ENCODE measurements at places on chromosomes 13 and 19.

GRCh38 chr13:43357564-43357963 lies 334.2 kb downstream of the DNAJC15 start:
- DNase-seq: no peak

DNA sequence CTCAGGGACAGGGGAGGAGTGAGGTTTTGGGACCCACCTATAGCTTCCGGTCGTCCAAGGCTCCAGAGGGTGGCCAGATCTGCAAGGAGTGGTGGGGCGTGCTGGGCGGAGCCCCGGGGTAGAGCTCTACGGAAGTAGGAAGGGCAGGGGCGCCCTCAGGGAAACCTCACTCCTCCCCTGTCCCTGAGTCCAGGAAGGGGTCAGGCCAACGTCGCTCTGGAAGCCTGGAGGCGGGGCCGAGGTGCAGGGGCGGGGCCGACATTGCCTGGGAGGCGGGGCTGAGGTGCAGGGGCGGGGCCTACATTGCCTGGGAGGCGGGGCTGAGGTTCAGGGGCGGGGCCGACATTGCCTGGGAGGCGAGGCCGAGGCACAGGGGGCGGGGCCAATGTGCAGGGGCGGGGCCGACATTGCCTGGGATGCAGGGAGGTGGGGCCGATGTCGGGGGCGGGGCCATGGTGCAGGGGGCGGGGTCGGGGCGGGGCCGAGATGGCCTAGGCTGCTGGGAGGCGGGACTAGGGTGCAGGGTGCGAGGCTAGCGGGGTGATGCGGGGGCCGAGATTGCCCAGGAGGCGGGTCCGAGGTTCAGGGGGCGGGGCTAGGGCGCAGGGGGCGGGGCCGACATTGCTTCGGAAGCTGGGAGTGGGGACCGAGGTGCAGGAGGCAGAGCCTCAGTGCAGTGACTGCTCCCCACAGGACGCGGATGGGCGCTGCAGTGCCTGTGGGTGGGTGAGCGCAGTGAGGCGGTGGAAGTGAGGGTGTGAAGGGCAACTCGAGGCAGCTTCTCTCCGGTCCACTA lies 4.9 kb upstream of the PALM start:
- DNase-seq: peak; percentile 42

DNA sequence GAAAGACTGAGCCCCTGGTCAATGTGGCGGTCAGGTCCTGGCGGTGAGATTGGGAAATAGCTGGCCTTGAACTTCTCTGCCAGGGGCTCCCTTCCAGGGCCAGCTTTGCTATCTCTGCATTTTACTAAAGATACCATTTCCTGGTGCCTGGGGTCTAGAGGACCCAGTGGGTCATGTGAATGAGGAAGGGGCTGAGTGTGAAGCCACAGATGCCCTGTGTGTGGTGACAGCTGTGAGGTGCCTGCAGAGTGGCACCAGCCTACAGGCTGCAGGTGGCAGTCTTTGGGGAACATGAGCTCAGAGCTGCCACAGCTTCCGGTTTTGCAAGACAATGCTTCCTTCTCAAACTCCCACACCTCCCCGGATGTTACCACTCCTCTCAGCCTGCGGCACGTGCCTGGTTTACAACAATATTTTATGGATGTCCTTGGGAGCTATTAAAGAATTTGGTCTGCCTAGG lies 5.2 kb upstream of the MLNR start:
- no peak for DNase-seq

DNA sequence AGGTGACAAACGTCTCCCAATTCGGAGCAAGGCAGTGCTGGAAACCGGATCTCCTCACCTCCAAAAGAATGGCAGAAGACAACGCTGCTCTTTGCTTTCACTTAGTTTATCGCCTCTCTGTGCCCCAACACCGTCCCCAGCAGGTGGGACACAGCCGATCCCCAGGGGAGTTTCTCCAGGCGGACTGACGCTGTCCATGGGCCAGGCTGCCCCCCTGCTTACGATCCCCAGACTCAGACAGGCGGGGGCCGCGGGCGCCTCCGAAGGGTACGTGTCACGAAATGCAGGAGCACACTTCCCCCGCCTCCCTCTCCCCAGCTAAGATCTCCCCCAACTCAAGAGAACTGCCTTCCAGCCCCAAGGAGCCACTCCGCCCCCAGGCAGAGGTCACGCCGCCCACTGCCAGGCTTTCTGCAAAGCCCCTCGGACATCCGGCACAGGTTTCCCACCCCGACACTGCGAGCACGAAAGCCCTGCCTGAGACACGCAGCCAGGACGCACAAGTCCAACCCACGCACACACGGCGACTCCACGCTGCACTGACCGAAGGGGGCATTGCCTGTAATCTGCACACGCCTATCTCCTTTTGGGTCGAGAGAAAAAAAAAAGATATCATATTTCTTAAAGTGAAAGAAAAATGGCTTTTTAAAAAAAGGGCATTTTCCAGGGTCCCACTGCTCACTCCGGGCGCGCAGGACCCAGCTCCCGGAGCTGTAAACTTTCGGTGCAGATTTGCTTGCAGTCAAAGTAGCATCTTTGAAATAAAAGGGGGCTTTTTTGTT lies 2.0 kb downstream of the SPRY2 start:
- DNase-seq: no peak

DNA sequence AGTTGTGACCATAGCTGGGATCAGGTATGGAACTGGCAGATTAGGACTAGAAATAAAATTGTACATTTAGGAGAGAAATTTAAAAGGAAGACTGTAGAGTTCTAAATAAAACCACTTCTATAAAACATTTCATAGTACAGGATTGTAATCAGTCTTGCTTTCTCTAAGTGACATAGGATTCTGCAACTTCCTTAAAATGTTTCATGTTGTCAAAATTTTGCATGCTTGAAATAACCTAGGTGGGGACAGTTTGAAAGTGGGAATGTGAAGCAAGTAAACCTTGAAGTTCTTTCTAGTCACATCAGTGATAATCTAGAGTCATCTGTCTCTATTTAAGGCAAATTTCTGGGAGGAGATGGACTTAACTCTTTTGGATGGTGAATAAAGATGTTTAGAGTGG lies 6.7 kb downstream of the TM9SF2 start:
- no peak for DNase-seq

- DNase-seq: no peak
These were observed 491.2 kb downstream of the GPC5 start for GRCh38 chr13:91889641-91890040.

DNA sequence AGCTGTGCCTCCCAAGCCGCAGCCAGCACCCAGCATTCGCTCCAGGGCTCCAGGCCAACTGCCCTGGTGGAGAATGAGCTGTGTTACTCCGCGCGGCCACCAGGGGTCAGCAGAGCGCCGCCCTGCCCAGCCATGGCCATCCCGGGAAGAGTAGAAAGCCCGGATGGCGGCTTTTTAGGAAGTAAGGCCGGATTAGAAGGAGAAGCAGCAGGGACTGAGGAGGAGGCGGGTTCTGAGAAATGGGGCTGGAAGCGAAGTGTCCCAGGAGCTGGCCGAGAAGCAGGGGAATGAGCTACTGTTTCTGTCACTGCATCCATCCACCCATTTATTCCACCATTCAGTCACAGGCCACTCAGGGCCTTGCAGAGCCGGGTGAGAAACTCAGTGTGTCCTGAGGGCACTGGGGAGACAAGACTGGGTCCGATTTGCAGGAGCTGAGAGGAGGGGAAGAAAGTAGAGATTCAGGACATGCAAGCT lies 6.6 kb upstream of the NPAS1 start:
- peak; percentile 46 for DNase-seq

GRCh38 chr13:103639326-103639725 lies 573.1 kb upstream of the SLC10A2 start:
- no peak for DNase-seq

- DNase-seq: no peak
These were observed 110.9 kb downstream of the IER2 start for GRCh38 chr19:13260883-13261653.

DNA sequence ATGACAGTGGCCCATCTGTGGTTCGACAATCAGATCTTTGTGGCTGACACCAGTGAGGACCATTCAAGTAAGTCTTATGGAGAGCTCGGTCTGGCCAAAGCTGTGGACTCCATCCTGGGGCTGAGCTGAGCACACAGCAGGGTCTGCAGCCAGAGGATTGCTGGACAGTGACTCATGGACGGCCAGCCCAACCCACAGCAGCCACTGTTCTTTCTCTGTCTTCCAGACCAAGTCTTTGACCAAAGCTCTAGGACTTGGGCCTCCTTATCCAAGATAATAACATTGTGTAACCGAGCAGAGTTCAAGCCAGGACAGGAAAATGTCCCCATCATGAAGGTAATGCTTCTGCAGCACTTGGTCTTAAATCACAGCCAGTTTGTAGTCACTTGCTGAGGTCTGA lies 12.4 kb downstream of the ATP12A start:
- DNase-seq: no peak

DNA sequence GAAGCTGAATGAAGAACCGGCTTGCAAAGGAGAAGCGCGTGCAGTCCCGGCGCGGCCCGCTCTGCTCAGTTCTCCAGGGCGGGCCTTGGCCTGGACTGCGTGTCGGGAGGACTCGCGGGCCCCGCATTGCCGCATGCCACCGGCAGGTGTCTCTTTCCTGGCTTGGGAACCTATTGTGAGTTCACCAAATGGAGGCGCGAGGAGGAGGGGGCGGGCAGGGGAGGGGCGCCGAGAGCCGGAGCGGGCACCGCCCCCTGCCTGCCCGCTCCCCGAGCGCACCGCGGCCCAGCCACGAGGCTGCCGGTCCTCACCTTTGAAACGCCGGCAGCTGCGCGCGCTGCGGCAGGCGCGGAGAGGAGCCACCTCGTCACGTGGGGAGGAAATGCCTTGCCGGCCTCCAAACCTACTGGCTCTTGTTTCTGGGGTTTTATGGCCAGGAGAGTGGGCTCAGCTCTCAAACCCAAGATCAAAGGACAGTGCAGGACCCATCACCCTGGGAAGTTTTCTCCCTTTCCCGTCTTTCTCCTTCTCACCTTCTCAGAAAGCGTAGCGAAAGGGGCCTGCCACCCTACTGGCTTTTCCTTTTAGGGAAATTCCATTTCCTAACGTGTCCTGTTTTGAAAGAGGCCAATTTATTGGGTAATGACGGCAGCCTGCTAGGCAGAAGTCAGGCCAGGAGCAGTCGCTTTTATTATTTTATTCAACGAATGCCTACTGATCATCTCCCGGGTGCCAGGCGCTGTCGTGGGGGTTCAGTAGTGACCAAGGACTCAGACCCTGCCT lies 13.8 kb upstream of the UBE2L5 start:
- DNase-seq: peak; percentile 90

DNA sequence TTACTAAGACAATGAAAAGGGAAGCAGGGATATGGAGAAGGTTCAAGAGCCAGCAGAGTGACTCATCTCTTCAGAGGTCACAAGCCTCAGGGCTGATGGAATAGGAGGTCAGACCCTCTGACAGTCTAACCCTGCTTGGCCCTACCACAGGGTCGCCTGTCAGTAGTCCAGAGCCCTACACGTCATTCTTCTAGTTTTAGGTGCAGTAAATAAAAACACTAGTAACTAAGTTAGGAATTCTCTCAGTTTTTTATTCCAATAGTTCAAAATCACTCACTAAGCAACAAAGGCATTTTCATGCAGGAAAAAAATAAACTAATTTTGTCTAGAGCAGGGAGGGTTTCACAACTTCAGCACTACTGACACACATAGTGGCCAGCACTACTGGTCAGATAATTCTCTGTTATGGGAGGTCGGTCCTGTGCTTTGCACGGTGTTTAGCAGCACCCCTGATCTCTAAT lies 27.2 kb downstream of the FOXO1 start:
- no peak for DNase-seq

DNA sequence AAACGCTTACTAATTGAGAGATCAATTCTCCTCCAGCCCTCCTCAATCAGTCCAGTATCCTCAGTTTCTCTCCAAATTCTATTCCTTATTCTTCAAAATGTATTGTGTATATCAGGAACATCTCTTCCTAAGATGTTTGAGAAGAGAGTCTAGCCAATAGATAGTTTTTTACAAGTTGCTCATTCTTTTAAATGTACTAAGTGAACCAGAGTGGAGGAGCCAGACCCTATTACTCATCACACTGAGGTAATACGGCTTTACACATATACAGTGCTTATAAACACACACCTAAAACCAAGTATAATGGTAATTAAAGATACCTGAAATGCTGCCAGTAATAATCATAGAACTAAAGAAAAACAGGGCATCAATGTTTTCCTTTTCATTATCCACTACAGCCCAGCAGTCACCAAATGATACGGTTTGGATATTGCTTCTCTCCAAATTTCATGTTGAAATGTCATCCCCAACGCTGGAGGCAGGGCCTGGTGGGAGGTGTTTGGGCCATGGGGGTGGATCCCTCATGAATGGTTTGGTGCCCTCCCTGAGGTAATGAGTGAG lies 45.2 kb upstream of the HMGB1 start:
- no peak for DNase-seq

- no peak for DNase-seq
These were observed 343.9 kb downstream of the PCDH9 start for GRCh38 chr13:66886264-66886663.

- no peak for DNase-seq
These were observed 3.2 kb downstream of the CCDC106 start for GRCh38 chr19:55651236-55651635.

DNA sequence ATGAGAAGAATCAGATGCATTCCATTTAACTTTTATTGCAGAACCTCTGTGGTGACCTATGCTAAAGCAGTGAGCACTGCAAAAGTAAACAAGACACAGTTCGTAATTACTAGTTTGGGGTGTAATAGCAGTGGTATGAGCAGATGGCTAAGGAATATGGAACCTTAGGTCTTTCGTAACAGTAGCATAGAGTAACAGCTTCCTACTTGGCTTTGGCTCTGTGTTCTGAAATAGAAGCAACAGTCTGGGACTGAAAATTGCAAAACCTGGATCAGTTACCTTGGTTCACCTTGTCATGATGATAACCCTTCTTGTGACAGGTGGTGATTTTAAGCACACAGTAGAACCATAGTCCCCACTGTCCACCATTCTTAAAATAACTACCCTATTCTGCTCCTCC lies 303.4 kb downstream of the GPC6 start:
- DNase-seq: no peak

DNA sequence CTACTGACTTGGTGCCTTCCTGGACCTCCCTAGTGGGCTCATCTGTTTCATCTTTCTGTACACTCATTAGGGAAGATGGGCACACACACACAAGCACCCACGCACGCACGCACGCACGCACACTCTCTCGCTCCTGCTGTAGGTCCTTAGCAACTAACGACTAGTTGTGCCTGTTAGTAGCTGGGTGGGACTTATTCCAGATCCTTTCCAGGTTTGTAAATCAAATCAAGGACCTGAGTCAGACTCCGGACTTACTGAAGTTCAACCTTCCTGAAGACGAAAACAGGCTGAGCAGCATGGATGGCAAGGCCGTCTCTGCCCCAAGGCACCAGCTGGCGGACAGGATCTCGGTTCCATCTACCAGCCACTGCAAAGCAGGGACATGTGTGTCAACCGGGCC lies 76.2 kb downstream of the SLC15A1 start:
- no peak for DNase-seq

DNA sequence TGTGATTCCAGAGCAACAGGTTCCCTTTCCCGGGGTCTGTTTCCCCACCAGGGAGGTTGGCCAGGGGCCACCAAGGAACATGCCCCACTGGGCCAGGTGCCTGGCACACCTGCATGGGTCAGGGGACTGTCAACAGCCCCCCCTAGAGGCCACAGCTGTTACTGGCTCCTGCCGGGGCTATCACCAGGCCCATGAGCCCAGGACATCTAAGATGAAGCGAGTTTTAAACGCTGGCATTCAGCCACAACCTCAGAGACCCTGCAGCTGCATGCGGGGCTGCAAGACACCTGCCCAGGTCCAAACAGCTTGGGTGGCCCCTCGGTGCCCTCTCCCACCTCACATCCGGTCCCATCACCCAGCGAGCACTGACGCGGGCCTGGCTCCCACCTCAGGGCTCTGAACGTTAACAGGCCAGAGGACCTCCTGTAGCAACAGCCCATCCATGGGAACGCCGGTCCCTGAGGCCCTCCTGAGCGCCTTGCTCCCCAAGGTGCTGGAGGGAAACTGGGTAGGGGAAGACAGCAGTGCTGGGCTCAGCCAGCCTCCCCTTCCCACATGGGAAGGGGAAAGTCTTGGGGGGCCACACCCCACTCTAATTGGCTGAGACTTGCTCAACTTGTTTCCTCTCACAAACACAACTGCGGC lies 12.0 kb downstream of the KHSRP start:
- DNase-seq: no peak

Measured in activated T-cell treated with anti-CD3 and anti-CD28 coated beads for 4 hours (primary cell).